ENCODE measurements at places on chromosomes 3 and 15.
A peak's percentile ranks its signal among the peaks of the same experiment; 100 is the strongest.

GRCh38 chr15:63191895-63192618, 2.7 kb downstream of the RAB8B start:
- DNase-seq = no peak

GRCh38 chr15:94100863-94101262, 130.5 kb upstream of the MCTP2 start:
- no peak for DNase-seq

DNA sequence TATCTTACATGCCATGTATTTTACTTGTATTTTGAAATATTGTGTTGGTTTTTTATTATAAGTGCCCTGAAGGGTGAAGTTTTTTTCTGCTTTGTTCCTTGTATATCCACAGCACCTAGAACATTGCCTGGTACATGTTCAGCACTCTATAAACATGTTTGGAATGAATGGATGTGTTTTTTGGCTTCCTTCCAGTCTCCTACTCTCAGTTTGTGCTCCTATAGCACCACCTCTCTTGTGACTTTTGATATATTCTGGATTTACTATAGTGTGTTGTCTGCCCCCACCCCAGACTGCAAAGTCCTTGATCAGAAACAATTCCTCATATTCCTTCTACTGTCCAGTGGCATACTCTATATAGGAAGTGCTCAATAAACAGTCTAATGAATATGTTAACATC, 60.6 kb downstream of the PLCL2 start:
- DNase-seq = no peak

GRCh38 chr15:66096688-66097058, 156.9 kb downstream of the MEGF11 start:
- no peak for DNase-seq

- DNase-seq = no peak
These were observed 301.7 kb upstream of the MDFIC2 start for GRCh38 chr3:70614111-70614510.

DNA sequence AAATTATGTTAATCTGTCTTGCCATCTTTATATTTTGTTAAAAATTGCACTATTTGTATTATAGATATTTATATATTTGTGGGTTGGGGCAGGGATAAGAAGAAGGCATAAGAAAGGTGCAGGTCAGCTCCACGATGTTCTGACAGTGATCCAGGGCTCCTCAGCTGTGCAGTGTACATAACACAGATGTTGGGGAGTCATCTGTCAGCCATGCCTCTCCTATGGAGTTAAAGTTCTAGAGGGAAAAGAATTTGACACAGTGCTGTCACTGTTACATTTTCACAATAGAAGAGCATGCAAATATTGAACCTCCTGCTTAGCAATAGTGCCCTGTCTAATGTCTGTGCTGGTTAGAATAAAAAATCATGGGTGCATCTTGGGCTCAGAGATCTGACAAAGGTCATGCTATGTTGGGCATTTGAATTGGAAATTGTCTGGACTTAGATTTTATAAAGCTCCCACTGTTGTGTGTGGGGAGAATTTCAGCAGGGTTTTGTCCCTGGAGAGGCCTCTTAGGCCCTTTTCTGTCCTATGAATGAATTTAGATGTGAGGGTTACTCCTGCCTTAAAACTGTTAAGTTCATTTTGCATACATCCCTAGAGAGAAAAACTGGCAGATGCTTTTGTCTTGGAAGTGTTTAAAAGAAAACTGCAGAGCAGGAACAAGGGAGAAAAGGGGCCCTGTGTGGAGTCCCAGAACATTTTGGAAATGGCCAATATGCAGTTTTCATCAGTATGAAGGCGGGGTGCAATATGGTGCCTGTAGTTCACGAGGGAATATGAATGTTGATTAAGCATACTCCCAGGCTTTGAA, 20.4 kb downstream of the CDIN1 start:
- DNase-seq = no peak

GRCh38 chr3:192929755-192930547, 12.3 kb upstream of the MB21D2 start:
- no peak for DNase-seq

DNA sequence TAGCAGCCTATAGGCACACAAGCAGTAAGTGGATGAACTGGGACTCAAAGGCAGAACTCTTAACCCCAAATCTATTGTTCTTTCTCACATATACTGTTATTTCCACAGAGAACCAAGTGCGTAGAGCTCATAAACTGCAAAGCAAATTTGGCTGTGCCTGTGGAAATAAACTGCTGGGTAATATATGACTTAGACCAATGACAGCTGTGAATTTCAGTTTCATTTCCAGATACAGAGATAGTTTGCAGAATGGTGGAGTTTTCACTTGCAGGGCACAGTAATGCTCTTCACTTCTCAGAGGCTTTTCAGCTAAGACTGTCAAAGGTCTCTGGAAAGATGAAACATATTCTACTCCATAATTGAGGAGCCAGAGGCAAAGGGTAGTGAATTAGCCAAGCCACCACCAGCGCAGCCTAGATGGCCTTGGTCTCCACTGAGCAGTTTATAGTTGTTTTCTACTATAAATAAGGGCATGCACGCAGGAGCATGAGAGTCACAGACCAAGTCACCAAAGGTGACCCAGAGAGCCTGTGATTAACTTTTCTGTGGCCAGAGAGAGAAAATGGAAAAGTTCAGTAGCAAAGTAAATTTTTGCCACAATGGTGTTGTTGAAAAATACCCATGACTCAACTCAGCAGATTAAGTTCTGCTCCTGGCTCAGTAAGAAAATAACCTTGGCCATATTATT, 180.7 kb upstream of the GRM7 start:
- no peak for DNase-seq

GRCh38 chr15:68606375-68606774, 27.6 kb downstream of the CORO2B start:
- no peak for DNase-seq

DNA sequence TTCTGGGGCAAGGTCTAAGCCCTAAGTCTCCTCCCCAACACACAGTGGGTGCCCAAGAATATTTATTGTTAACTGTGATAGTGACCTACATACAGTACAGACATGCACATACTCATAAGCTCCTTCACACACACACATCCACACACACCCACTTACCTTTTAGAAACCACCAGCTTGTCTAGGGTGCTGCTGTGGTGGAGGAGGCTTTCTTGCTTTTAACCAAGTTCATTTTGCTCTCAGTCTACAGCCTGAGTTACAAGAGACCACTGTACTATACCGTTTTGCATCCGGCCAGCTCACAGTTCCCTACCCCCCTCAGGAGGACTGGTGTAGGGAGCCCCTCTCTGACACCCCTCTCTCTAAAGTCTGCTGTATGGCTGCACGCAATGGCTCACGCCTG, 16.7 kb downstream of the DAPK2 start:
- DNase-seq = no peak

DNA sequence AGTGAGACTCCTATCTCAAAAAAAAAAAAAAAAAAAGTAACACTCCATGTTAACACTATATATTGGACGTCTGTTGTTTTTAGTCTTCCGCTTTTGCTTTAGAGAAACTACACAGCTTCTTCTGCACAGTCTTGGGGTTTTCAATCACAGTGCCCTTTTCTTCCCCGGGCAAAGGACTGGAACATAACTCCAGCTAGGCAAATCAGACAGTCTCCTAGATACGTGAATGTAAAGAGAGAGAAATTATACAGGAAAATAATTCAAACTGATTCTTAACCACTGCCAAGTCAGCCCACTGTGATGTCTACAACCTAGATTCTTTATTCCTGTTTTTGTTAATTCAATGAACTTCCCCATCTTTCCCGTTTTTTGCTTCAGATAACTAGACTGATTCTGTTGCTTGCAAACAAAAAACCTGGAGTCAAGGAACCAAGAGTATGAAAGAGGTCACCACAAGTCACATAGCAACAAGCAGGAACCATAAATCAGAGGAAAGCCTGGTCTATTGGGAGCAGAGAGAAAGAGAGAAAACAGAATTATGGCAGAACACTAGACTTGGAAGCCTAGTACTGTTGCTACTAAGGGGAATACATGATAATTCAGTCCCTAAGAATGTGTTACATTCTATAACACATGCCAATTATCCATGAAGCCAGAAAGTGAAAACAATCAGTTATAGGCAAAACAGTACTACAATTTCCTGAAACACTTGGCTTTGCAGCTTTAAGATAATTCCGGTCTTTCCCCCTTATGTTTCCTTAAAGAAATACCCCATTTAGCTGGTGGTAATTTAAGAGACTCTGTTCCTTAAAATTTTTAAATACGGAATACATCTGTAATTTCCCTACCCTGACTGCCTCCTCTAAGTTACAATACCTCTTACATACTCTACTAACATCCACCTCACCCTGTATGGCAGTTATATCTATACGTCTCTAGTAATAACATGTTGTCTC, 63.1 kb downstream of the TBL1XR1 start:
- DNase-seq = peak; percentile 77

DNA sequence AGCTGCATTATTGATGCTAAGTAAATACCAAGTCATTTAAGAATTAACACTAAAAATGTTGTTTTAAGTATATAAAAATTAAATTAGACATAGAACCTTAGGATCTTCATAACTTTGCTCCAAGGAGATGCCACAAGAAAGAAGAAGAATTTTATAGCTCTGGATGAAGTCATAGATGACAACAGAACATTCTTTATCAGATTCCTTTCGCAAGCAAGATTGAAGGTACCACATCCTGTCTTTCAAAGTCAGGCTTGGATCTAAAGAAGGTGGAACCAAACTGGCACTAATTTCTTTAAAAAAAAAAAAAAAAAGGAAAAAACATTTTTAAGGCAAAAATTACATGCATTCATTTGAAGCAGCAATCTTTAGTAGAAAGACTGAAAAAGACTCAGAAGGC, 62.5 kb downstream of the POLQ start:
- no peak for DNase-seq

GRCh38 chr15:92385096-92385495, 8.6 kb upstream of the ST8SIA2 start:
- DNase-seq = no peak

- no peak for DNase-seq
These were observed 3.5 kb downstream of the DUSP7 start for GRCh38 chr3:52052831-52053306.

DNA sequence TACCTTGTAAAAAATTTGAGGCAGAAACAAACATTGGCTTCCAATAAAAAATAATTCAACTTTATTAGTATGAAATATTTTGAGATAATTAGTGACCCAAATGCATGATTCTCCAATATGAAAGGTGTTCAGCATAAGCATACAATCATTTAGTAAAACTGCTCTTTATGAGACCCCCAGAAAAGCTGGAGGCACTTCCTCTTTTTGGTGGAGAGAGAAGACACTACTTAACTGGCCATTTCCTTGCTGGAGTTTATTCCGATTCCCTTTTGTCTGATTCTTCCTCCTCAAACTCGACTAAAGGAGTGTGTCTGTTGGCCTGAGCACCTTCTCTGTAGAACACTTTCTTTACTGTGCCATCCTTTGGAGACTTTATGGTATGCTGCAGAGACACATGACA, 34.8 kb upstream of the DCUN1D1 start:
- no peak for DNase-seq

DNA sequence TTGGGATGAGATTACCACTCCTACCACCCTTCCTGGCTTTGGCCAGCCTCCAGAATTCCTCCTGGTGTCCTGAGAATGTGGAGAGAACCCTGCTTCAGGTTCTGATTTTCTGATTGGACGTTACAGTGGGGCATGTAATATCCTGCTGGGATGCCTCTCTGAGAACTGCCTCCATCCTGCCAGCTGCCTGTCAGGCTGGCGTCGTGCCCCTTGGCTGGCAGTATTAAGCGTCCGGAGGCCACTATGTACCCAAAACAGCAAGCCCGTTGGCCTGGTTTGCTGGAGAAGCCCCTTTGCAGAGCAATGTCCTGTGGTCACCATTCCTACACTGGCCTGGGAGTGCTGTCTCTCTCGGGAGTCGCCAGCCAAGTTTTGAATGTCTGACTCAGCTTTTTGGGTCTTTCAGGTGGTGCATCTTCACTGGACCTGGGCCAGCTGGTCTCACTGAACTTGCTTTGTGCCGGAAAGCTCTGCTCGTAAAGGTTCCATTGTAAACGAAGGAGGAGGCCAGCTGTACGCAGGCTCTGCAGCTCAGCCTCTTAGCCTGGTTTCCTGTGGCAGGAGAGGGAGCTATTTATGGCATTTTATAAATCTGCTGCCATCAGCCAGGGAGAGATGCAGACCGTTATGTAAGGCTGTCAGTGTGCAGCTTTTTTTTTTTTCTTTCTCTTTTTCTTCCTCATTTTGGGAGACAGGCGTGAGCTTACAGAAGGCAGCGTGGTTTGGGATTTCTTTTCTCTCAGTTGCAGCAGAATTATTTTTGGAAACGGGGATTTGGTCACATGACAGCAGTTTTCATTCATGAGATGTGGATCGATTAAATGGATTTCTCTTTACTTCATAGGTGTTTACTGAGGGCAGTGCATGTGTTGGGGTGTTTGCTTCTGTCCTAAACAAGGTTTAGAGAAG, 19.0 kb upstream of the TRAK1 start:
- DNase-seq = no peak

Data from forelimb muscle (tissue), 1 donor.